ENCODE measurements at places on chromosomes 16 and 17. TPM values are rescaled to one million over a fixed set of nuclear protein-coding genes. Genes with fewer than 3 reads are reported as not detected.

Gene CCT6B
- total RNA-seq, result 1.4 TPM

Gene GAST
- not detected for total RNA-seq

Gene SRL
- total RNA-seq, result not detected

GRCh38 chr16:17470908-17471718 lies at the start of gene XYLT1:
Gene XYLT1, minus strand, starts transcription at chr16:17470960. Its CDS starts 164 bp downstream, at chr16:17470796.
- DNase-seq, result peak; percentile 96

Gene MED31
- 18.4 TPM for total RNA-seq

DNA sequence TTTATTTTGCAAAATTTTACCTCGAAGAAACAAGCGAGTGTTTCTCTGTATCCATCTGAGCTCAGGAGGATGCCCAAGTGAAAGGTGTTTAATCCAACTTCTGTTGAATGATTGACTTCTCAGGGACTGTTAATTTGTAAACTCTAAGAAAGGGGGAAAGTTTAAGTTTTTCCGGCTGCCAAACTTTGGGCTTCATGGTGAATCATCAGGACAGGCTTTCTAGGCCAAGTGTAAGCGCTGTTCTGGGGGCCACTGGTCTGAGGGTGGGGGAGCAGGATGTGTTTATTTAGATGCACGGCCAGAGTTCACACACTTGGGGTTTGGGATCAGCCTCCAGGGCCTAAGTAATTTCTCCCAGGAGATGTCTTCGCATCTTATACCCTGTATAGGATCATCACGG lies 110.4 kb downstream of the PITPNC1 start:
- no peak for DNase-seq

DNA sequence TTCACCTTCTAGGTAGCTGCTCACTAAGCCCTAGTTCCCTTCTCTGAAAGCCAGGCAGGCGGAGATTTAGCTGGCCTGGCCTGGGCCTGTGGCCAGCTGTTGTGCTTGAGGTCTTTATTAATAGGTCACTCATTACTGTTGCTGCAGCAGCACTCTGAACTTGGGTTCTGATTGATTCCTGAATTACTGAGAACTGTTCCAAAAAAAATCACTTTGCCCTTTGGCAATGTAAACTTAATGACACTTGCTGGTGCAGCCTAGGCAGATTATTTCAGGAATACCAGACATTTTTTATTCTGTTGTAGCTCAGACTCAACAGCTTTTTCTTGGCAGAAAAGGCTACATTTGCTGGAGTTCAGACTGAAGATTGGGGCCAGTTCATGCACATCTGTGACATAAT lies 2.7 kb downstream of the TOM1L1 start:
- DNase-seq, result no peak

- peak; percentile 45 for DNase-seq
Measured at GRCh38 chr17:63622574-63623390, 565 bp downstream of the MAP3K3 start.

- DNase-seq, result peak; percentile 72
Measured at GRCh38 chr17:47686276-47686635, 7.7 kb upstream of the TBKBP1 start.

- DNase-seq, result no peak
Measured at GRCh38 chr17:78645421-78646295, 68.5 kb upstream of the DNAH17 start.

Gene SRCIN1
- total RNA-seq, result not detected

DNA sequence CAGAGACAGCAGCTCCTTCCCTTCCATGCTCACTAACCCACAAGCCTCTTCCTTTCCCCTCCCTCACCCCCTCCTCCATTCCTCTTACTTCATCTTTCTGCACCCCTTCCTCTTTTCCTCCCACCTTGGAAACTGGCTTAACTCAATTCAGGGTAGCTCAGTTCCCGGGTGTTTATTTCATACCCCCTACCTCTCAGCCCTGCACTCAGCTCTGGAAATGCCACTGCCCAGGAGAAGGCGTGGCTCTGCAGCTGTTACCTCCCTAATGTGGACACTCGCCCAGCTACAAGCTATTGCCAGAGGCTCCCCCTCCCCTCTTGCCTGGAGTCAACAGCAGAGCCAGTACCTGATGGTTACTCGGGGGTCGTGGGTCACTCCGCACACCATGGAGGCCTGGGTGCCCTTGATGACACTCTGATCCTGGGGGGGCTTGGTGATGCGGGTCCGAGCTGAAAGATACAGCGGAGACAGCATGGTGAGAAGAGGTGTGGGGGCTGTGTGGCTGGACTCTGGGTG lies 118.4 kb upstream of the CDC42EP4 start:
- no peak for DNase-seq

DNA sequence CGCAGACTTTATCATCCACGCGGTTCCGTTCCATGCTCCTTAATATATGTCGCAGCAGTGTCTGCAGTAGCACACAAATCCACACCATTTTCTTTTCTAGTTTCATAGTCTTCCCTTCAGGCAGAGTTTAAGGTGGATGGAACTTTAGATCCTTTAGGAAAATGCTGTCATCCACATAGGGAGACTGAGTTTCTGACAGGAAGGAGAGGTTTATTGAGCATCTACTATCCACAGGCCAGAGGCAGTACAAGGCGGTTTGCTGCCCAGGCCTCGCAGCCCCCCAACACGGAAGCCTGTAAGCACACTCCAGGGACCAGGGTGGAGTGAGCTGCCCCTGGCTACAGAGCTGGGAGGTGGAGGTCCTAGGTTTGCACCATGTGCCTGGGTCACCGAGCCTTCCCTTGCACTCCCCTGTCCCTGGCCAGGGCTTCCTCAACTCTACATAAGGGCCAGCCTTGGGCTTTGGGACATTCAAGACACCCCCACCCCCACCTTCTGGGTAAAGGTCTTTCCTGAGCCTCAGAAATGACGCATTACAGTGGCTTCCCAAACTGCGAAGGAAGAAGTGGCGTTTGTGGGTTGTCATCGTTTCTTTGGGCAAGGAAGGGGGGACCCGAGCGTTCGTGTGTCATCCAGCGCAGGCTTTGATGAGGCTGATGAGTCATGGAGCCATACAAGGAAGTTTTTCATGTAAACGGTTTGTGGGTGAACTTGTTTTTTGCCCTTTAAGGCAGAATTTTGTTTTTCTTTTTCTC lies 146.5 kb upstream of the PLCG2 start:
- peak; percentile 84 for DNase-seq
